Subcutaneous adipose tissue (tissue), 4 donors: ENCODE measurements at places on chromosomes 16 and 17. TPM values are rescaled to one million over a fixed set of nuclear protein-coding genes. Genes with fewer than 3 reads are reported as not detected.

The MYOCD gene
- 8.5 TPM for total RNA-seq

The NUDT7 gene
- 18.3 TPM for total RNA-seq

The RAP1GAP2 gene
- total RNA-seq = 3.3 TPM

The TBC1D3C gene
- not detected for total RNA-seq

The ATPAF2 gene
- 11.0 TPM for total RNA-seq

The PPM1E gene
- total RNA-seq = not detected

The TMEM95 gene
- total RNA-seq = not detected

The ABCC11 gene
- total RNA-seq = not detected

The SNAI3 gene
- total RNA-seq = 2.0 TPM

The TRIM16 gene
- 18.9 TPM for total RNA-seq

The SLC38A8 gene
- not detected for total RNA-seq

The TMEM97 gene
- 9.5 TPM for total RNA-seq

The ODAD4 gene
- total RNA-seq = 0.51 TPM

The PDF gene
- 5.9 TPM for total RNA-seq

The SCGB1C2 gene
- not detected for total RNA-seq

The CLEC3A gene
- total RNA-seq = not detected

The TP53TG3C gene
- not detected for total RNA-seq

The HS3ST6 gene
- total RNA-seq = not detected

The CBX2 gene
- total RNA-seq = 0.34 TPM

The SLX4 gene
- 2.4 TPM for total RNA-seq

The CDK12 gene
- 36.0 TPM for total RNA-seq

The AFMID gene
- total RNA-seq = 27.4 TPM

The NPIPA5 gene
- 1.0 TPM for total RNA-seq

The KRTAP1-3 gene
- total RNA-seq = not detected

The EME1 gene
- 1.2 TPM for total RNA-seq

The CXCL16 gene
- 108 TPM for total RNA-seq

The FLII gene
- 388 TPM for total RNA-seq

The ENPP7 gene
- not detected for total RNA-seq

The NECAB2 gene
- total RNA-seq = not detected

The CD2BP2 gene
- 34.2 TPM for total RNA-seq

The DHRS13 gene
- total RNA-seq = 2.1 TPM

The RHBDF2 gene
- 68.0 TPM for total RNA-seq

The EVI2B gene
- 115 TPM for total RNA-seq

The GAS2L2 gene
- total RNA-seq = not detected

The KRTAP9-2 gene
- not detected for total RNA-seq

The KRTAP9-4 gene
- not detected for total RNA-seq

The GCGR gene
- total RNA-seq = not detected

The NME3 gene
- total RNA-seq = 34.1 TPM
